ENCODE measurements at places on chromosomes 7 and 10. TPM values are rescaled to one million over a fixed set of nuclear protein-coding genes. Genes with fewer than 3 reads are reported as not detected.

GPR146 gene
- 0.13 TPM for polyA plus RNA-seq

GRCh38 chr10:34809796-34810195, 5.3 kb downstream of the PARD3 start:
- DNase-seq = no peak

GRCh38 chr10:61663466-61663865, 737 bp downstream of the CABCOCO1 start:
- DNase-seq = no peak

TMEM213 gene
- polyA plus RNA-seq = not detected

TNS3 gene
- polyA plus RNA-seq = 5.7 TPM

TAC1 gene
- polyA plus RNA-seq = not detected

Data from keratinocyte (primary cell).